ENCODE measurements at places on chromosomes 12 and 14. TPM values are rescaled to one million over a fixed set of nuclear protein-coding genes. Genes with fewer than 3 reads are reported as not detected.

DNA sequence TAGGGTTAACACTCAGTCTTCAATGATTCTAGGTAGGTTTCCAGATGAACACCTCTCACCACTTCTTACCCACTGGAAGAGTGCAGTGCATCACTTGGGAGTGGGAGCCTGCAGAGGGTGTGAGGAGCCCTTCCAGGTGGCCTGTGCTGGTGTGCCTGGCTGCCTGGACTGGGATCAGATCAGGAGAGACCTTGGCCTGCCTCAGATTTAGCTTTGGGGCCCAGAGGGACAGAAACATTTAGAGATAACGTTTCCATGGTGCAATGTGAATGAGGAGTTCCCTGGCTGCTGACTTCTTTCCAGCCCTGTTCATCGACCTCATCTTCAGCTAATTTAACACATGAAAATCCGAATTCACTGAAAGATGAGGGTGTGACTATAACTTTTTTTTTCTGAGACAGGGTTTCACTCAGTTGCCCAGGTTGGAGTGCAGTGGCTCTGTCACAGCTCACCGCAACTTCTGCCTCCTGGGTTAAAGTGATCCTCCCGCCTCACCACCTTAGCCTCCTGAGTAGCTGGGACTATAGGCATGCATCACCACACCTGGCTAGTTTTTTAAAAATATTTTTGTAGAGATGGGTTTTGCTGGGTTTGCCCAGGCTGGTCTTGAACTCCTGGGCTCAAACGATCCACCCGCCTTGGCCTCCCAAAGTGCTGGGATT lies 53.6 kb downstream of the SUSD6 start:
- no peak overlapping the region for H3K4me3 ChIP-seq
- H3K36me3 ChIP-seq: peaks cover 42% of the 10 kb centered on the region
- H3K4me1 ChIP-seq: peaks cover 35% of the 10 kb centered on the region
- no peaks in the 10 kb centered on the region for H3K27me3 ChIP-seq

- H3K27me3 ChIP-seq: no peaks in the 10 kb centered on the region
- H3K27ac ChIP-seq: no peak overlapping the region
- H3K4me3 ChIP-seq: no peak overlapping the region
Measured at GRCh38 chr14:24900269-24901100, 149.5 kb downstream of the STXBP6 start.

DNA sequence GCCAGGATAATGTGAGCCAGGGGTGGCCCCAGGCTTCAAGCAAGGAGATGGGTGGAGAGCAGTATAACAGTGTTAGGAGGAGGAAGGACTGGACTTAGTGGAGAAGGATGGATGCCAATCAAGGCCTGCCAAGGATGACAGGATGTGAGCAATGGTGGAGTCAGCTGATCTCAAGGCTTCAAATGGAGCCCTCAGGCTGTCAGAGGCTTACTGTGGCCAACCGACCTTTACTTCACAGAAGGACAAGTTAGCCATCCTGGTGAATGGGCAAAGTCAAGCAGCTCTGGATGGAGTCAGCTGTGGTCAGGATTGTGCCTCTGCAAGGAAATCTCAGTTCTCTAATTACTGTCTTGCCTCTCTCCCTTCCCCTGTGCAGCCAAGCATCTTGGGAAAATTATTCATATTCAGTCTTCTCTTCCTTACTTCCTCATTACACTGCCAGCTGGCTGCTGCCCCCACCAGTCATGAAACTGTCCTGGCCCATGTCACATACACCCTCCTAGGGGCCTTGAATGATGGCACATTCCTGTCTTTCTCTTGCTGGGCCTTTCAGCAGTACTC lies 7.6 kb upstream of the STAT6 start:
- no peaks in the 10 kb centered on the region for H3K36me3 ChIP-seq
- H3K4me3 ChIP-seq: no peak overlapping the region
- H3K4me1 ChIP-seq: peaks cover 18% of the 10 kb centered on the region
- H3K27me3 ChIP-seq: no peaks in the 10 kb centered on the region
- peak overlapping the region; percentile 3 for H3K27ac ChIP-seq

- no peak for DNase-seq
- H3K4me1 ChIP-seq: no peaks in the 10 kb centered on the region
- no peak overlapping the region for H3K4me3 ChIP-seq
- peaks cover 17% of the 10 kb centered on the region for H3K36me3 ChIP-seq
- no peak overlapping the region for H3K27ac ChIP-seq
- H3K27me3 ChIP-seq: no peaks in the 10 kb centered on the region
Measured at GRCh38 chr12:77016606-77017005, 48.8 kb downstream of the E2F7 start.

DNA sequence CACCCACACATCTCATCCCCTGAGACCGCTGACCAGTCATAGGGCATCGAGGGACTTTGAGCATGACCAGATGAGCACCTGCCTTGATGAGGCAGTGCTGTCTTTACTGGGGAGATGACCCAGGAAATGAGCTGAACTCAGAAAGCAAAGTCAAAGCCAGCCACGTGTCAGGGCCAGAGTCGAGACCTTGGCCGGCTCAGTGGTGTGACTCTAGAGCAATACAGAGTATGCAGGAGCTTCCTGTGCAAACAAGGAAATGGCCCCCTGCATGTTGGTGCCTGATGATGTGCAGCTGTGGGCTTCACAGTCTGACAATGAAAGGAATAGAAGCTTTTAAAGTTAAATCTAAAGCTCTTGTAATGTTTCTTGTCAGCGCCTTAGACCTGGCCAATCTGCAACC lies 332.9 kb downstream of the PCNX1 start:
- no peak overlapping the region for H3K4me3 ChIP-seq
- H3K36me3 ChIP-seq: no peaks in the 10 kb centered on the region
- H3K27me3 ChIP-seq: no peaks in the 10 kb centered on the region
- H3K4me1 ChIP-seq: no peaks in the 10 kb centered on the region
- no peak for DNase-seq
- H3K27ac ChIP-seq: no peak overlapping the region

DNA sequence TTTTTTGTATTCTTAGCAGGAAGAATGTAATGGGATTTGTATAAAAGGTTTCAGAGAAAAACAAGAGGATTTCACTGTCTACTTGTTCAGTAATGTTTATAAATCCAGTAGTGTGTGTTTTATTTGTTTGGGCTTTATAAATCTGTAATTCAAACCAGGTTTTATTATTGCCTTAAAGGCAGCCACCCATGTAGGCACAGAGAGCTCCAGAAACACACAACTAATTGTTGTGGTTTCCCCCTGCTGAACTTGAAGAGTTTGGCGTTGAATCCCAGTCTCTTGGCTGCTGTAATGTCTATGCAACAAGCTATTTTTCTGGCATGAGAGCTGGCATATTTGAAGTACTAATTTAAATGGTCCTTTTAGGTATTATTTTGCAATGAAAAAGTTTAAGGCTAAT lies 63.4 kb upstream of the SLCO1C1 start:
- H3K4me1 ChIP-seq: no peaks in the 10 kb centered on the region
- peaks cover 30% of the 10 kb centered on the region for H3K27me3 ChIP-seq
- no peak overlapping the region for H3K4me3 ChIP-seq

DNA sequence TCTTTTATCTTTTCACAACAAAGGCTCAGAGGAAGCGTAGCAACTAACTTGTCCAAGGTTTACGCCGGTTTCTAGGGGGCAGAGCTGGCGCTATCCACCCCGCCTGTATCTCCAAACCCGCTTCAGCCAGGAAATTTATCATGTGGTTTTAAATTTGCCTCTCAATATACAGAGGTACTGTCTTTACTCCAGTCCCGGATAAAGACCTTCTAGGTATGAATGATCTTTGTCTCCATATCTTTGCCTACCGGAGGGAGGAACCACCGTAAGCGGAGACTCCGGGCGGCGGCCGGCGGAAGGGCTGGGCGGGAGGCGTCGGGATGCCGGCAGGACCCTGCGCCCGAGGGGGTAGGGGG lies 693 bp upstream of the RIMKLB start:
- DNase-seq: no peak
- H3K36me3 ChIP-seq: no peaks in the 10 kb centered on the region
- H3K27ac ChIP-seq: peak overlapping the region; percentile 46
- no peaks in the 10 kb centered on the region for H3K27me3 ChIP-seq
- H3K4me3 ChIP-seq: peak overlapping the region; percentile 93
- H3K4me1 ChIP-seq: peaks cover 13% of the 10 kb centered on the region

DNA sequence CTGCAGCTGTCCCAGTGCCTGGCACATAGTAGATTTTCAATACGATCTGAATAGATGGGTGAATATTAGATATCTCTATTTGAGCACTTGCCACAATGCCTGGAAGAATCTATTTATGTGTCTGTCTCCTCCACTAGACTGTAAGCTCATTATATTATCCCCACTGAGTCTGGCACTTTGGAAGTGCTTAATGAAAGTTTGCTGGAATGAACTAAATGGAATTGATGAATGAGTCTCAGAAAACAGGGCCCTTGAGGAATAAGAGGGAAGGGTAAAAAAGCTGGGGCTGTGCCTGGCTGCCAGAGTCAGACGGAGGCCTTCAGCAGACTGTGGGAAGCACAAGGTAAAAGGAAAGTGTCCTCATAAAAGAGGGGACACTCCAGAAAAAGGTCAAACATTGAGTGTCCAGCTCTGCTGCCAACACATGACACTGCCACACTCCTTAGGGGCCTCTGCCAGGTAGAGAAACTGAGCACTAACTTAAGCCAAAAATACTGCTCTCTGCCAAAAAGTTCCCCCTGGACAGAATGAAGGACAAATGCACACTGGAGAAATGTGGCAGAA lies 39.3 kb downstream of the GLT8D2 start:
- DNase-seq: no peak
- H3K27ac ChIP-seq: peak overlapping the region; percentile 85
- no peaks in the 10 kb centered on the region for H3K36me3 ChIP-seq
- H3K4me3 ChIP-seq: no peak overlapping the region
- no peaks in the 10 kb centered on the region for H3K27me3 ChIP-seq

- H3K27me3 ChIP-seq: no peaks in the 10 kb centered on the region
- no peak overlapping the region for H3K4me3 ChIP-seq
- H3K36me3 ChIP-seq: peaks cover 21% of the 10 kb centered on the region
- DNase-seq: no peak
Measured at GRCh38 chr12:57723630-57723962, 14.9 kb downstream of the AGAP2 start.

DNA sequence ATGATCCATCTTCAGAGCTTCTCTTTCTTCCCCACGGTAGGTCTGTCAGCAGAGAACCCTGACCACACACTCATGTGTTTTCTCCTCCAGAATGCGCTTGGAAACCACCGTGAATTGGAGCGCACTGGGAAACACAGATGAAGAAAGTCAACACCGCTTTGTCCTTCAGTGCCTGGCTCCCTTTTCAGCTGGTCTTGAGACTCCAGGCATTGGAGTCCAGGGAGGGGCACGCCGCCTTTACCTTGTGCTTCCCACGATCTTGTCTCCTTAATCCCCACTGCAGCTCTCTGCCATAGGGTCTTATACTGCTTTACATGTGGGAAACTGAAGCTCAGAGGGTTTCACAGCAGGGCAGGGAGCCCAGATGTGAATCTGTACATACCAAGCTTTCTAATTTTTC lies 1.1 kb downstream of the FAM90A1 start:
- no peak overlapping the region for H3K27ac ChIP-seq
- no peaks in the 10 kb centered on the region for H3K36me3 ChIP-seq
- H3K27me3 ChIP-seq: no peaks in the 10 kb centered on the region
- no peak for DNase-seq
- H3K4me1 ChIP-seq: no peaks in the 10 kb centered on the region

DNA sequence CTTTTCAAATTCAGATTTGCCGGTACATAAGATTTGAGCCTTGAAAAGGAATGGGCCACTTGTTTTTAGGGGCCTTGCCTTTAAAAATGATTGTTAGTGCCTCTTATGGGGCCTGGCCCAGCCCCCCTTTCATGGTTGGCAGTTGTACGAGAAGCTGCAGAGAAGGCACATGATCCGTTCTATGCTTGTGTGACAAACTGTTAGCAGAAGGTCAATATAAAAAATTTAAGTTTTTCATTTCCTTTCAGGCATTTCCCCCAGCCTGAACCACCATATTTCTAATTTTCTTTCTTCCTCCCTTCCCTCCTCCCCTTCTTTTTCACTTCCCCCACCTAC lies 119.1 kb downstream of the PLXNC1 start:
- no peak overlapping the region for H3K27ac ChIP-seq
- no peak overlapping the region for H3K4me3 ChIP-seq
- DNase-seq: no peak
- no peaks in the 10 kb centered on the region for H3K27me3 ChIP-seq
- H3K4me1 ChIP-seq: peaks cover 7% of the 10 kb centered on the region

DNA sequence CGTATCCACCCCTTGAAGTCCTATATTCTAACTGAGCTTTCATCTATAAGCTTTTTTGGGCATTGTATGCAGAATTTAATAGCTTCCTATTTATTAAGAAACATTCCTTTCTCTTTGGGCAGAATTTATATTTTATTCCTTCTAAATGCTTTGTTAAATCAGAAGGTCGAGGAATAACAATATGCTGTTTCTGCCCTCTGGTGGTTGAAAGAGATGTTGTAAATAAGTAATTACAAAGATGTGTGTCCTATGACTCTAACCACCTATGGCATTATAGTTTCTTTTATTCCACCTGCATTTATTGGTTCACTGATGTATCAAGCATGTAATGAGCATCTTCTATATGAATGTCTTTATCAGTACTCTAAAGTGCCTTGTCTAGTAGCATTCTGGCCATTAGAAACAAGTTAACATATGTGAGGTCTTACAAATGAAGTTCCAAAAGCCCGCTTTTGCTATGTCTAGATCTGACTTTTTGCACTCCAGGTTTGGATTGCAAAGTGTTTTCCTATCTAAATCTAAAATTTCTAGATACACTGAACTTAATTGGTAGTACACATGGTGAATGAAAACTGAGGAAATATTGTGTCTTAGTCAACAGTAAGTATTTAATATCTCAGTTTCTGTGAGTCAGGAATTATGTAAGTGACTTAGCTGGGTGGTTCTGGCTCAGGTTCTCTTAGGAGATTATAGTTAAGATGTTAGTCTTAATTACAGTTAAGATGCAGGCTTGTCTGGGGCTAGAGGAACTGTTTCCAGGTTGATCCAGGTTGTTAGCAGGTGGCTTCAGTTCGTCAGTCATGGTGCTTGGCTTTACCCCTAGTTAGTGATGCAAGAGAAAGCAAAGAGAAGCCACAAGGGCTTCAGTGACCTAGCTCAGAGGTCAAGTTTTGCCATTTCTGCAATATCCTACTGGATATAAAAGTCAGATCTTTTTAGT lies 57.5 kb downstream of the PLEKHA5 start:
- H3K4me3 ChIP-seq: no peak overlapping the region
- H3K27ac ChIP-seq: peak overlapping the region; percentile 39
- no peaks in the 10 kb centered on the region for H3K27me3 ChIP-seq
- peaks cover 31% of the 10 kb centered on the region for H3K4me1 ChIP-seq
- H3K36me3 ChIP-seq: no peaks in the 10 kb centered on the region

GRCh38 chr12:10663869-10664268 lies 10.0 kb downstream of the STYK1 start:
- no peaks in the 10 kb centered on the region for H3K36me3 ChIP-seq
- no peaks in the 10 kb centered on the region for H3K4me1 ChIP-seq
- H3K27ac ChIP-seq: no peak overlapping the region
- no peak for DNase-seq

GRCh38 chr12:15782667-15783066 lies 6.5 kb downstream of the EPS8 start:
- peaks cover 52% of the 10 kb centered on the region for H3K4me1 ChIP-seq
- H3K36me3 ChIP-seq: peaks cover 1% of the 10 kb centered on the region
- peak overlapping the region; percentile 25 for H3K4me3 ChIP-seq
- DNase-seq: peak; percentile 51
- no peaks in the 10 kb centered on the region for H3K27me3 ChIP-seq

TMEM119 gene
- total RNA-seq: not detected

TBX3 gene
- total RNA-seq: 6.6 TPM

SETD3 gene
- total RNA-seq: 43.9 TPM

BEGAIN gene
- 7.0 TPM for total RNA-seq

OR6C70 gene
- total RNA-seq: not detected

SLC4A8 gene
- 1.1 TPM for total RNA-seq

PGF gene
- 2.1 TPM for total RNA-seq

MYH7 gene
- total RNA-seq: not detected
